ENCODE measurements at places on chromosomes 3 and 15.

DNA sequence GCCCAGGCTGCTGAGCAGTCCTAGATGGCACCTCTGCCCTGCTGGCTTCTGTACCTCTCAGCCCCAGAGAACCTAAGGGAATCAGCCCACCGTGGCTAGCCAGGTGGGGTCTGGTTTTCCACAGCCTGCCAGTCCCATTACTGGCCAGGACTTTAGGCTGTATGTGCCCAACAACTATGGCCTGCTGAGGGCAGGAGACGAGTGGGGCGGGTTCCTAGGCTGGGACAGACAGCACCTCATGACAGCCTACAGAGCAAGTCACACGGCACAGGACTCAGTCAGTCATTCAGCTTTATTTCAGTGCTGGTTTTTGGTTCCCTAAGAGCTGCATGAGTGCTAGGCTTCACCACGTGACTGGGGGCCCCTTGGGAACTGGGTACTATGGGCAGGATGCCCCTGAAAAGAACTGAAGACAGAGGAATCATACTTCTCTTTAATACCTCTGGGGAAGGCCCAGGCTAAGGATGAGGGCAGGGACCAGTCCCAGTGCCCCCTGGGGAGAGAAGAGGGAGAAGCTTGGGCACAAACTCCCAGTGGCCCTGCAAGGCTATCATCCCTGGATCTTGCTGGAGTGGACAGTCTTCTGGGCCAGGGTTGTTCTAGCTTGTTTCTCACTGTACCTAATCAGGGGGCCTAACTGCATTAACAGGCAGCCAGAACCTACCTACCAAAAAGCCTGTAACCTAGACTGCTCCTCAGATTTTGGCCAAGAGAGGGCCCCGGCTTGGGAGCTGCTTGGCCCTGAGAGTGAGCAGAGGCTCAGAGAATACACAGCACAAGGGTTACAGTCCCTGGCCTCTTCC lies 14.8 kb downstream of the CLK3 start:
- H3K27me3 ChIP-seq = no peaks in the 10 kb centered on the region
- H3K27ac ChIP-seq = no peak overlapping the region
- H3K4me3 ChIP-seq = no peak overlapping the region
- H3K4me1 ChIP-seq = no peaks in the 10 kb centered on the region
- H3K36me3 ChIP-seq = peaks cover 33% of the 10 kb centered on the region
- DNase-seq = no peak

DNA sequence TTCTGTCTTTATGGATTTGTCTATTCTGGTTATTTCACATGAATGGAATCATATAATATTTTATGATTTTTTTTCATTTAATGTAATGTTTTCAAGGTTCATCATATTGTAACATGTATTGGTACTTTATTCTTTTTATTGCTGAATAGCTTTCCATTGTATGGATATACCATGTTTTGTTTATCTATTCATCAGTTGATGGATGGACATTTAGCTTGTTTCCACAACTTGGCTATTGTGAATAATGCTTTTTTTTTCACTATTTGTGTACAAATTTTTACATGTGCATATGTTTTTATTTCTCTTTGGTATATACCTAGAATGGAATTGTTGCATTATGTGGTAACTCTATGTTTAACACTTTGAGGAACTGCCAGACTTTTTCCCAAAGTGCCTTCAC lies 64.7 kb downstream of the PFN2 start:
- H3K4me1 ChIP-seq = no peaks in the 10 kb centered on the region
- no peak overlapping the region for H3K27ac ChIP-seq
- no peaks in the 10 kb centered on the region for H3K36me3 ChIP-seq
- no peaks in the 10 kb centered on the region for H3K27me3 ChIP-seq

DNA sequence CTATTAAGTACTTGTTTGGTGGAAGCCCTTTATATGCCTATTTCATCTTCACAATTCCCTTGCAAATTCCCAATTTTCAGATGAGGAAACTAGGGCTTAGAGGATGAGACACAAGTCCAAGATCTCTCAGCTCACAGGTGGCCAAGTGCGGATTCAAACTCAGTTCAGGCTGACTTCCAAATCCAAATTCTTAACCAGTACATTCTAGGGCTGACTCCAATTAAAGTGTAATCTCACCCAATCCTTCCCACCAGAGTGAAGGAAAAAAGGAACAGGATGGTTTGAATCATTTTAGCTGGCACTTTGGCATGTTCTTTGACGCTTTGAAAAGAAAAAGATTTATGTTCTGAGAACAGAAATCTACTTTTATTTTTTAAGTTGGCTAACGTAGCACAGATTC lies 12.7 kb downstream of the ARHGEF3 start:
- no peak overlapping the region for H3K27ac ChIP-seq
- no peaks in the 10 kb centered on the region for H3K36me3 ChIP-seq
- no peak overlapping the region for H3K4me3 ChIP-seq
- no peaks in the 10 kb centered on the region for H3K27me3 ChIP-seq
- no peaks in the 10 kb centered on the region for H3K4me1 ChIP-seq
- no peak for DNase-seq

- H3K4me3 ChIP-seq = peak overlapping the region; percentile 78
- H3K4me1 ChIP-seq = peaks cover 2% of the 10 kb centered on the region
- H3K36me3 ChIP-seq = no peaks in the 10 kb centered on the region
Observed at GRCh38 chr3:169661361-169662131, 2.0 kb downstream of the MECOM start.

DNA sequence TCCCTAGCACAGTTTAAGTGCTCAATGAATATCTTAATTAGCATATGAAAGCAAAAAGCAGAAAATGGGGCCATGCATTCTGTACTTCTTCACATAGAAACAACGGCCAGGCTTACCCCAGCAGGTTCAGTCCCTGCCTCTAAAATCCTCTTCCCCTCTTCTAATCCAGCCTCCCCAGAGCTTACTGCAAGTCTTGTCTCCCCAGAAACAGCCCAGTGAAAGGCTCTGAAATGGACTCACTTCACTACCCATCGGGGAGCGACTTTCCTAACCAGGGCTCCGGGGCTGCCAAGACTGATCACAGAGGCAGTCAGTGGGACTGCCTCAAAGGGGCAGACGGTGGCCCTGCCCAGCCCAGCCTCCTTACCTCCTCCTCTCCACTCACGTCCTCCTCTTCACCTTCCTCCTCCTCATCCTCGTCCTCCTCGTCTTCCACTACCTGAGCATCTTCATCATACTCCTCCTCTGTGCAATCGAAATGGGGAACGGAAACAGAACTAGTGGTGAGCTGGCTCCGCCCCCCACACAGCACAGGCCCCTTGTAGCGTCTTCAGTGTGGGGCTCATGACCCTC lies 38.0 kb downstream of the ANP32A start:
- H3K4me3 ChIP-seq = no peak overlapping the region
- no peaks in the 10 kb centered on the region for H3K4me1 ChIP-seq
- no peak overlapping the region for H3K27ac ChIP-seq
- no peak for DNase-seq

DNA sequence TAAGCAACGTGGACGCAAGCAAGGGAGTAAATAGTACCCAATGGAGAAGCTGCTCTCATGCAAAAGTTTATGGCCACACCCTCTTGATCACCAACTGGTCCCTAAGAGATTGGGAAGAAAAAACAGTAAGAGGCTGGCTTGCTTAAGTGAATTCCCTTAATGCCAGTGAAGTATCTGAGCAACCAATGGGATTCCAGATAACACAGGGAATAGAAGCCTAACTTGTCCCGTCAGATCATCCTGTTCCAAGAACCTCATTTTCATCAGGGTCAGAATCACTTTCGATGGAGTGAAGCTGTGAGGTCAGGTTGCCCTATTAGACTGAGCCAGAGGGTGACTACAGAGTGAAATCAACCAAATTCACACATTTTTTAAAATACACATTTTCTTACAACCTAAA lies 104.3 kb downstream of the CD47 start:
- H3K27me3 ChIP-seq = no peaks in the 10 kb centered on the region
- no peak overlapping the region for H3K4me3 ChIP-seq
- H3K4me1 ChIP-seq = no peaks in the 10 kb centered on the region
- H3K27ac ChIP-seq = no peak overlapping the region
- no peak for DNase-seq

DNA sequence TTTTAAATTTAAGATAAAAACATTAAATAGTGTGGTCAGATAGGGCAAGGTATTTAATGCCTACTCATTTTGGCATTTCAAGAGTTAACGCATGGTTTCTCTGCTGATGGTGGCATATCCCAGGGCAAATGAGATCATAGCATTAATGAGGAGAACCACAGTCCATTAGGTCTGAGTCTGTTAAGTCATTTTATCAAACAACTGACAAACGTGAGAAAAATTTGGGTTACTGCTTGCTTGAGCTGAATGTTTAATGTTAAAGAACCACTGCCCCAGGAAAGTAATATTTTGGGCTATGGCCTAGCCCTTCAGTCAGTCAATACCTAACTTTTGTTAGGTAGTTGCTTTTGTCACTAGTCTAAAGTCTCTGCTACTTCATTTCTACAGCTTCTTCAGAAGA lies 37.9 kb upstream of the SLC2A2 start:
- H3K27ac ChIP-seq = no peak overlapping the region
- no peak for DNase-seq
- H3K4me1 ChIP-seq = no peaks in the 10 kb centered on the region
- no peaks in the 10 kb centered on the region for H3K36me3 ChIP-seq
- H3K27me3 ChIP-seq = no peaks in the 10 kb centered on the region
- no peak overlapping the region for H3K4me3 ChIP-seq

DNA sequence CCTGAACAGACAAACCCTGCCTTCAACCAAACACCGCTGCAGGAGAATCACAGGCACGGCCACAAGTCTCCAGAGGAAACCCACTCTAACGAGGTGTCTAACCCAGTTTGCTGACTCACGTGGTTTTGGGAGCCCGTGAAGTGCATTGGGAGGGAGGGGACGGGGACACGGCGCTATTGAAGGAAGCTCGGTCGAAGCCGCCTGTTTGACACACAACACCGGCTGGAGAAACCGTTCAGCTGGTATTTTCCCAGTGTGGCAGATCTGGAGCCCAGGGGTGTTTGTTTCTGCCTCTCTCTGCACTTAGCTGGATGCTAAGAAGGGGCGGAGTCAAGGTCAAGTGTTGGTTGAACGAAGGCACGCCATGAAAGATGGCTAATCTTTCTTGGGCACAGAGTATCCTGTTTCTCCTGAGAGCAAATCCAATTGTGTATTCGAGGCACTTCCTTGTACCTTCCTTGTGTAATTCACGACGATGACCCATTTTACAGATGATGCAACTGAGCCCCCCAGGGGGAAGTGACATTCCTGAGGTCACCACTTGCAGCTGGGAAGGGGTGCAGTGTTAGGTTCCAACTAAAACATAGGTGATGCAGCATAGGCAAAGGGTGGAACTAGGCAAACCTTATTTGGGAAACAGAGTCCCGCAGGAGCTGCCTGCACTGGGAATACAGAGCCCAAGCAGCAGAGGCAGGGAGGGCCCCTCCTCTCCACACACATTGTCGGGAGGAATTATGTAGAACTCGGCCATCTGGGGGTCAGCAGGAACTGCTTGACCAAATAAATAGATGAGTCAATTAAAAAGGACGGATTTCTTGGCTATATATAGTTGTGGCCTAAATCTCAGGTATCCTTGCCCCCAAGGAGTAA lies 22.5 kb downstream of the SLC6A6 start:
- no peaks in the 10 kb centered on the region for H3K36me3 ChIP-seq

DNA sequence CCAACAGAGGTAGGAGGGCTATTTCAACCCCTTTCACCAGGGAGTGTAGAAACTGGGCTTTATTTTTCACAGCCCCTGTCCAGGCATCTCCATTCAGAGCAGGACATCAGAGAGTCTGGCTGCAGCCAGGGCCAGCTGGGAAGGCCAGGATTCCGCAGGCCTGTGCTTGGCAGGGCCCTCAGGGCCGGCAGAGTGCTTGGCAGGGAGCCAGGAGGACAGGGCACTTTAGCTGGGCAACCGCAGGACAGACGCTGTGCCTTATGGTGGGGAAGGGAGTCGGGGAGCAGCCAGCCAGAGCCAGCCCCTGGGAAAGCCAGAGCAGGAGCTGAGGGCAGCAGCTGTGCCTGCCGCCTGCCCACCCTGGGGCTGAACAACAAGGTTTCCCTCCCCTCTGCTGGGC lies 34.5 kb upstream of the IQCF6 start:
- H3K27ac ChIP-seq = no peak overlapping the region
- no peak for DNase-seq
- no peaks in the 10 kb centered on the region for H3K27me3 ChIP-seq
- no peaks in the 10 kb centered on the region for H3K4me1 ChIP-seq
- H3K36me3 ChIP-seq = no peaks in the 10 kb centered on the region

DNA sequence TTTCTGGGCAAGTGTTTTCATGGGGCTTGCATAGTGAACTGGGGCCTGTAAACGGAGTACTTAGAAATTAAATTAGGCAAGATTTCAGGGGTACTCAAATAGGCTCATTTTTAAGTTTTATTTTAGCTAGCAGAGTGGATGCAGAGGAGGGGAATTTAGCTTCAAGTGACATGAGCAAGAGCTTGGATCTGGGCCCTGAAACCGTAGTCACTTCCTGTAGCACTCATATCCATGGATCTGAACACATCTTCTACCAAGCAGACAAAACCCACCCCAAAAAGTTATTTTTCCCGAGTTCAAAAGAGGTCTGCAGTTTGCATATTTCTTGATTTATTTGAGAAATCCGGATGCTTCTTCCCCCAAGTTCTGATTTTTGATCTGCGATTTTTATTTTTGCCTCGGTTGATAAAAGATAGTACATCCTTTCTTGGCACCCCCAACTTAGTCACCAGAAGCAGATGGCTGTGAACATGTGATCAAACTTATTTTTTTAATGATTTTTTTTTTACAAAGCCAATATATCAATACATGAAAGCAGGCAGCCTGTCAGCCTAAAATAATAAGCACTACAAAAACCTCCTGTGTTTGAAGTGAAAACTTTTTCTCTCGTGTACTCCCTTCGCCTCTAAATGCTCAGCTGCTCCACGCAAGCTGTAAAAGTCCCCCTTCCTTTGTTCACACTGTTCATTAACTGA lies 36.6 kb upstream of the STT3B start:
- DNase-seq = no peak
- no peaks in the 10 kb centered on the region for H3K4me1 ChIP-seq
- no peaks in the 10 kb centered on the region for H3K27me3 ChIP-seq

DNA sequence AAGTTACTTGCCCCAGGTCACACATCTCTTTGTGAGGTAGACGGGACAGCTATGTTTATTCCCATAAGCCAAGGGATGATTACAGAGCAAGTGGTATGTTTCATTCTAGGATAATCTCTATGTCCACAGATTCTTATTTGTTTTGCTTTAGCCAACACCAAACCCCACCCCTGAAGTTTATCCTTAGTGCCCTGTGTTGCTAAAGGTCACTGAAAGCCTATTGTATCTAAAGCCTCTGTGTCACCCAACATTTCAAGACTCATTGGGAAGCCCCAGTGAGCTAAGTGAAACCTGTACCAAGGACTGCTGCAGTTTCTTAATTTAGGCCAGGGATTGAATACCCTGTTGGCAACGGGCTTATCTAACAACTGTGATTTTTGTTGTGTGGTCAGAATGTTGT lies 135.6 kb downstream of the ADAMTS9 start:
- no peaks in the 10 kb centered on the region for H3K27me3 ChIP-seq
- H3K4me1 ChIP-seq = no peaks in the 10 kb centered on the region
- no peak overlapping the region for H3K4me3 ChIP-seq
- H3K27ac ChIP-seq = no peak overlapping the region

Measured in iPS DF 6.9 (cell line).